AG09319 (cell line): ENCODE measurements at places on chromosomes 5 and 9.

- no peak for DNase-seq
Observed at GRCh38 chr5:172377438-172377837, 76.9 kb downstream of the SH3PXD2B start.

GRCh38 chr9:129775448-129775798 is 22.6 kb upstream of the PTGES start:
- DNase-seq: no peak

- DNase-seq: no peak
Observed at GRCh38 chr9:78272307-78272706, 24.6 kb upstream of the PSAT1 start.

DNA sequence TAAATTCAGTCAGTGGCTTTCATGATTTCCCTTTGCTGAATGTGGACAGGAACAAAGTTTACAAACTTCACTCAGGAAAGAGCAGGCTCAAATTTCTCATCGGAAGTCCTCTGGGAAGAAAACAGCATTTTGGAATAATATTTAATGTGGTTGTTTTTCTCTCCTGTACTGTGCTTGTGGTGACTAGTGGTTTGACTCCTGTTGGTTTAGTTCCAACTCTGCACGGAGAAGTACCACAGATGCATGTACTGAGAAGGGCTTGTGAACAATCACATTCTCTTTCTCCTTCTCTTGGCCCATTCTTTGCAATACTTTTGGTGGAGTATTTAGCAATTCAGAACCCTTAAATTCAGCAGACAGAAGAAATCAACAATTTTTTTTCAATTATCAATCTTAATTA is 13.3 kb downstream of the MPDZ start:
- DNase-seq: no peak

DNA sequence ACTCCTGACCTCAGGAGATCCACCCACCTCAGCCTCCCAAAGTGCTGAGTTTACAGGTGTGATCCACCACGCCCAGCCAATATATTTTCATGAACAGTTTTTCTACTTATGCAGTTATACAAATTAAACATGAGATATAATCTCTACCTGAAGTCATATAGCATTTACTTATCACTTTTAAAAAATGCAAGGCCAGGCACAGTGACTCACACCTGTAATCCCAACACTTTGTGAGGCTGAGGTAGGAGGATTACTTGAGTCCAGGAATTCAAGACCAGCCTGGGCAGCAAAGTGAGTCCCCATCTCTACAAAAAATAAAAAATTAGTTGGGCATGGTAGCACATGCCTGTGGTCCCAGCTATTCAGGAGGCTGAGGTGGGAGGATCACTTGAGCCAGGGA is 164.7 kb upstream of the LHFPL2 start:
- no peak for DNase-seq

- DNase-seq: no peak
Observed at GRCh38 chr5:168936511-168936910, 357.3 kb upstream of the PANK3 start.
